NCI-H1930 (cell line): ENCODE measurements at places on chromosomes 6 and 20.

DNA sequence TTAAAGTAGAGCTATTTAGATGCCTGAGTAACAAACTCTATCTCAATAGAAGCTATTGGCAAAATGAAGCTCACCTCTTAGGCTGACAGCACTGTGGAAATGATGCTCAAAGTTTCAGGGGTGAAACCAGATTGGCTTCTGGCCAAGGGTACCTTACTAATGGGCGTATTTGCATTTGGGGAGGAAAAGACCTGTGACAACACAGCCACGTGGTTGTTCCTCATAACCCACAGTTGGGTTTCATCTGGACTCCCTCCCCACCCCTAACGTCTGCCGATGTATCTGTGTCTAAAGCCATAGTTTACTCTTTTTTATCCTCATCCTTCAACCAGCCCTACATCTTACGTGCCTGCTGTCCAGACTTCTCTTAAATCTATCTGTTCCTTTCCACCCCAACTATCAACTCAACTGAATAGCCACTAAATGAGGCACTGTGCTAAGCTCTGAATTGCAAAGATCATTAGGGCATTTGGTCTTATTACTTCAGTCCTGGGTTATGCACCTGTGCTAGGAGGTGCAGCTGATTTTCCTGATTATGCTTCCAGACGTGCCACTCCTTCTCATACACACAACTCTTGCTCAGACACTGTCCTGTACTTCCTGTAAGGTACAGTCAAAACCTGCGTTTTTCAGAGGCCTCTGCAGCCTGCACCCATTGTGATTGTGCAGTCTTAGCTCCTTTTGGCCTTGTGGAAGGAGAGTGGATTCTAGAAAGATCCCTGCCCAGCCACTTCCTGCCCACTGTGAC is 80.6 kb upstream of the ARMC2 start:
- DNase-seq, result no peak

- DNase-seq, result no peak
Observed at GRCh38 chr6:127483399-127484055, 24.3 kb upstream of the KIAA0408 start.

DNA sequence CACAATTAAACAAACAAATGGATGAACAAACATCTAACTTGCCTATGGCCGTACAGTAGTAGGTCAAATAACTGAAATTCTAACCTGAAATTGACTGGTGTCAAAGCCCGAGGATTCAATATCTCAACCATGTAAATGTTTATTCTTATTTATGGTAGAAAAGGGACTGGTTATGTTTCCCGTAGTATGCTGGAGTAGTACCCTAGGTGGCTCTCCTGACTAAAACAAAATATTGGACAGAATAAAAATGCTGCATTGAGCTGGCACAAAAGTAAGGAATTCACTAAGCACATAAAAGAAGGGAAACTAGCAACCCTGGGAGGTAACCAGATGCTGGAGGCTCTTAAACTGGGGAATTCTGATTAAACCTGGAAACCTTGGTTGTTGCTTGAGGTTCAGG is 117.1 kb upstream of the PREP start:
- DNase-seq, result no peak

DNA sequence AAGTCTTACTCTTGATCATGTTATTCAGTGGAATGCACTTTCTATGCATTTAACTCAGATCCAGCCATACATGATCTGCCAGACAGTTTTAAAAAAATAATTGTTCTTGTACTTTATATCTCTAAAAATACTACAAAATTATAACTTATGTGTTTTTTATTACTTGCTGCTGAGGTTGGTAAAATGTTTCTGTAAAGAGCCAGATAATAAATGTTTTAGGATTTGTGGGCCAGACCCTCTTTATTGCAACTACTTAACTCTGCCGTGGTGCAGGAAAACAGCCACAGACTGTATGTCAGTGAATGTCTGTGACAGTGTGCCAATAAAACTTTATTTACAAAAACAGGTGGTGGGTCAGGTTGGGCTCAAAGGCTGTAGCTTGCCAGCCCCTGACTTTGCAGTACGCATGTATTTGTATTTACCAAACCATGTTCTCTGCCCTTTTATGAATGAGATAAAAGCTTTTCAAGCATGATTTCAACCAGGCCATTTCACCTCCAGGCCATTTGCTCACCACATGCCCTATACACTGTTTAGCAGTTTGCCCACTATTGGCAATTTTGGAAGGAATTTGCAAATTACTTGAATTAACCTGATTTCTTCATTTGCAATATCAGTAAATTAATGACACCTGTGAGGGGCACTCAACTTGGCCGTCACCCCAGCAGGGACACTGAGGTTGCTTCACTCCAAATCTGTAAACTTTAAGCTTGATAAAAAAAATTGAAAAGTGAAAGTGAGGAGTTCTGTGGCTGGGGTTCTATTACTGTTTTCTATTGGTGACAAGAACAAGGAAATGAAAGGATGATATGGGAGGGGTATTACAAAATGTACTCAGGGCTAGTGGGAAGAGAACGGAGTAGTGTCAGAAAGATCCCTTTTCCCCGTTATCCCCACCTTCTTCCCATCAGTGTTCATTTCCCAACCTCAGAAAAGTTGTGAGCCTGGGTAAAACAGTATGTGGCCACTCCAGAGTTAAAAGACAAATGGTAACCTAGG is 133.4 kb downstream of the CEBPB start:
- no peak for DNase-seq

DNA sequence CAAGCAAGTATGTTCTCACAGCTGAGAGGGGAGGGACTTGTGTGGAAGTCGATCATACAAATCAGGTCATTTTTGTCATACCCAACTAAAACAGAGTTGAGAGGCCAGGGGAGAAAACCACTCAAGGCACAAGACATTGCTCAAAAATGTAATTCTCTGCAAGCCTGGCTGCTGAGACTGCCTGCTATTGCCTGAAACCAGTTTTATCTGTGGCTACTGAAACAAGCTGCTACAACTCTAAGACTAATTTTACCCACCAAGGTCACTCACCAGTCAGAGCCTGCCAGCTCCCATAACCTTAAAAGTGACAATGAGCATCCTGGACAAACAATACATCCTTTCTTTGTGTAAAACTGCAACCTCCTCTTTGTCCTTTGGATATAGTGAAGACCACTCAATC is 54.1 kb upstream of the CST7 start:
- DNase-seq, result no peak

DNA sequence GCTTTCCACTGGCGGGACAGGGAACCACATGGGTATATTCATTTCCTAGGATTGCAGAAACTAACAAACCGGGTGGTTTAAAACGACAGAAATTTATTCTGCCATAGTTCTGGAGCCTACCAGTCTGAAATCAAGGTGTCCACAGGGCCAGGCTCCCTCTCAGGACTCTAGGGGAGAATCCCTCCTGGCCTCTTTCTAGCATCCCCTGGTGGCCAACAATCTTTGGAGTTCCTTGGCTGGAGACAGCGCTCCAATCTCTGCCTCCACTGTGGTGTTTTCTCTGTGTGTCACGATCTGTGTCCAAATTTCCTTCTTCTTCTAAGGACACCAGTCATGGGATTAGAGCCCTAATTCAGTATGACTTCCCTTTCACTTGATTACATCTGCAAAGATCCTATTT is 95.0 kb downstream of the SCML4 start:
- no peak for DNase-seq

GRCh38 chr6:165722022-165722421 is 59.0 kb upstream of the PDE10A start:
- no peak for DNase-seq

DNA sequence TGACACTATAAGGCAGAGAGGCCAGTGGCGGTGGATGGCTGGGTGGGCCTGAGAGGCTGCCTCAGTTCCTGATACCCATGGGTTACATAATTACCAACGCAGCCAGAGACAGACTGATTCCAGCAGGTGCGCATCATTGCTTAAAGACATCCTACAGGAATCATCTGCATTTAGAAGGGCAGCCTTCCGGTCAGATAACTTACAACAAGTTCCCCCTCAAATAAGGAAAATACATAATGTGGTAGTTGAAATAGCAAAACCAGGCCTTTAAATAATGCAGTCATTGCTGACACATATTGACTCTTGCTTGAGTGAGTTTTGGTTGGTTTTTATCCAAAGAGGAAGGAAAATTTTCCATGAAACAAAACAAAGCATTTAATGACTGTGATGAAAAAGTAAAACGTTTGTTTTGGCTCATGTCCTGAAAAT is 81.9 kb downstream of the SIM1 start:
- DNase-seq, result no peak

DNA sequence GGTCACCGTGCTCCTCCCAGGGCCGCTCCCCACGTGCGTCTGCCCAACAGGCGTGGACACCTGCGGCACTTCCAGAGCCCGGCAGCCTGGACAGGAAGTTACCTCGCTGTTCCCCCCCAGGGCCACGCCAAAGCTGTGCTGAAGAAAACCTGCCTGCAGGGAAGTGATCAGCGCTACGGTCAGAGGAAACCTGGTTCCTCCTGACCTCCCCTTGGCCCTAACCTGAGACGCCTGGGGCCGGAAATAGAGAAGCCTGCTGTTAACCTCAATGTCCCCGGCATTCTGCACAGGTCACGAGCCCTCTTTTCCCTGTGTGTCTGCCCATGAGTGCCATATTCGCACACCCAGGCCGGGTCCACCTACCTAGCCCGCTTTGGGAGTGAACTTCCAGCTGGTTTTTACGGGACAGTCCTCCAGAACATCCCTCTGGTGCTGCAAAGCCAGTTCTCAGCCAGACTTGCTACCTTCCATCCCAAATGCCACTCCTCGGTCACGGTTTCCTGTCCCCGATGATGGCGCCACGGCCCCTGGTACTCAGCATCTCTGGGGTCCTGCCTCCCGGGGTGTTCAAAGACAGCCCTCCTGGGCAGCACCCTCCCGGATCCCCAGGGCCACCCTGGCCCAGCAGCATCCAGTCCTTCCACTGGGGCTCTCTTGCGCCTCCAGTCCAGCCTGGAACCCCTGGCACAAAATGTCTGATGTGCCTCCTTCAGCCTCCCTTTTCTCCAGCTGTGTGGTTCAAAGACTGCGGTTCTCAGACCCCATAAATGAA is 12.0 kb upstream of the IRF4 start:
- no peak for DNase-seq

GRCh38 chr6:33886673-33887144 is 82.9 kb upstream of the MLN start:
- no peak for DNase-seq

DNA sequence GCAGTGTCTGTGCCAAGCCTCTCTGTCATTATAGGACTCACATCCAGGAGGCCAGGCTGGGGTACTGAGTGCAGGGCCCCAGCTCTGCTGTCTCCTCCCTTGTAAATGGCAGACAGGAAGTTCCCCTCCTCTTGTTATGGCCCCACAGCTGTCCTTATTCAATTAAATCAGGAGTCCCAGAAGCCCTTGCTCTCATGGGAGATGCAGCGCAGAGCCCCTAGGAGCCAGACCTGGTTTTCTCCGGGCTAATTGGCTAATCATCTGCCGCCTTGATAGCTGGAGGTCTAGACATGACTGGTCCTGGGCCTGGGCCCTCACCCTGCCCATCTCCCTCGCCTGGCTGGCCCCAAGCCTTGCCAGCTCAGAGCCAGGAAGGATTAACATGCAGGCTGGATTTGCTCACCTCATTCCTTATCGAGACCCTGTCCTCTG is 172.0 kb downstream of the VEGFA start:
- no peak for DNase-seq

- DNase-seq, result no peak
Observed at GRCh38 chr6:110875548-110876169, 1.1 kb downstream of the AMD1 start.

DNA sequence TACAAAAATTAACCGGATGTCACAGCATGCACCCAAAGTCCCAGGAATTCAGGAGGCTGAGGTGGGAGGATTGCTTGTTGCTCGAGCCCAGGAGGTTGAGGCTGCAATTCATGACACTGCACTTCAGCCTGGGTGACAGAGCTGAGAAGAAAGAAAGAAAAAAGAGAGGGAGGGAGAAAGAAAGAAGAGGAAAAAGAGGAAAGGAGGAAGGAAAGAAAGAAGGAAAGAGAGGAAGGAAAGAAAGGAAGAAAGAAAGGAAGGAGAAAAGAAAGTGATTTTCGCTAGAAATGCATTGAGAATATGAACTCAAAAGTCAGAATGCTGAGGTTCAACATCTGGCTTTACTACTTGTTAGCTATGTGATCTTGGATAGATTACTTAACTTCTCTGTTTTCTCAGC is 6.6 kb downstream of the SENP6 start:
- no peak for DNase-seq

DNA sequence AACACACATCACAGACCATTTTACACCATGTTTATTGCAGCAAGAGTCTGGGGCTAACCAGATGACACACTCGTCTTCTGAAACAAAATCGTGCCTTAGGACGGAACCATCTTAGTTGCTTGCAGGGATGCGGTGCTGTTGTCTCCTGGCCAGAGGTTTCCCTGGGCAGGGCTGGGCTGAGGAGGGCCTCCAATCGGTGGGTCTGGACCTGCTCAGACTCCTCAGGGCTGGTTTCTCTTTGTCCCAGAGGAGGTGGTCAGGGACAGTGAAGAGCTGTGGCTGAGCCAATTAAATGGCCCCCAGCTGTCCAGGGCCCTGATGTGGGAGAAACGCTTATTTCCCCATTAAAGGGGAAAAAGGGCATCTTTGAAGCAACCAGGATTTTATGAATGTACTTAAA is 117.6 kb downstream of the SLC24A3 start:
- DNase-seq, result no peak

DNA sequence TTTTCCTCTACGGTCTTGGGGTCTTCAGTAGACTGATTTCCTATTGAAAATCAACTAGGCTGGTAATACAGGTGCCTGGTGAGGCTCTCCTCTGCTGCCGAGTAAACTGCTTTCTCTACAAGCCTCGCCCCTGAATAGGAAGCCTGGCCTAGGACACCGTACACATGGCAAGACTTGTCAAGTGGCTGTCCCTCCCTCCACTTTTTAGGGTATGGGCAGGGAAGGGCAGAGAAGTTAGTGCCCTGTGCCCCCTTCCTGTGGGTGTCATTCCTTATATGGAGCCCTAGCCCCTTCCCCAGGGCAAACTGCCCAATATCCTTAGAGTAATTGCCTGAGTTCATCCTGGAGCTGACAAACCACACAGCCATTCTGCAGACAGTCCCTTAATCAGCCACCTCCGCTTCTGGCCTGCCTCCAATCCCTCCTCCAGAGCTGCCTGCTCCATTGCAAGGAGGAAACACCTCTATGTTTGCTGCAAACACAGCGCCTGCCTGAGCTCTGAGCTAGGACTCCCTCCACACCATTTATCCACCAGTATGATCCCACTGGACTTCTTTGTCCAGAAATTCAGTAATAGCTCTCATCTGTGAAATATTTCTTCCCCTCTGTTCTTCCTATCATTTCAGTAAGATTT is 93.1 kb downstream of the CHD6 start:
- no peak for DNase-seq

DNA sequence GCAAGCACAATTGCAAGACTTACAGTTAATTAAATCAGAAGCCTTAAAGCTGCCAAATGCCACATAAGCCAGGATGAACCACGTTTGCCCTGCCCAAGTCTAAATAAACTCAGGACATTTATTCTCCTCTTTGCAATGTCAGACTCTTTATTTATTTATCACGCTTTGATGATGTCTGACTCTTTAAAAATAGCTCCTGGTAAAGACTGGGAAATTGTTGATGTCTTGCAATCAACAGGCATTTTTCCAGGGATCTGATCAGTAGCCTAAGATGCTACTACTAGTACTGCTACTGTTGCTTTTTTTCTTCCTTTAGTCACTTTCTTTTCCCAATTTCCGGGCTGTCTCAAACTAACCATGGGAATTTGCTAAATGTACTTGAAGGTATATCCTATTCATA is 365.8 kb upstream of the MARCKS start:
- DNase-seq, result no peak
